ENCODE measurements at places on chromosomes 1 and 21. TPM values are rescaled to one million over a fixed set of nuclear protein-coding genes. Genes with fewer than 3 reads are reported as not detected.

GRCh38 chr1:14844923-14845617 lies 246.6 kb downstream of the KAZN start:
- no peak for DNase-seq

DNA sequence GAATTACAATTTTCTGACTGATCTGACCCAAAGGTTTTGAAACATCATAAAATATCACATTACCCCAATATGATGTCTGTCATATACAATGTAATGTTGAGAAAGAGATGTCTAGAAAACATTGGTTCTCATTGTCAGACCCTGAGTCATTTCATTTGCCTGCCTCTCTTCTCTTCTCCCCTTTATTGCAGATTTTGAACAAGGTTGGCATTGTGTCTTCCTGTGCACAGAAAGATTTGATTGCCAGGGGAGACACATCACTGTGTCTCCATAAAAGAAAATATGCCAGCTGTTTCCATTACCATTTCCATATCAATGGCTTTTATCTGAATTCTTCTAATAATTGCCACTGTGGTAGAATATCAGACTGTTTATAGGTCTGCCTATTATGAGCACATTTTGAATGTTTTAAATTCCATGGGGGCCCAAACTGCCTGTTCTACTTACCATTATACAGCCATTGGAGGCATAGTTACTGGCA lies 65.6 kb downstream of the IFI44 start:
- DNase-seq, result no peak

DNA sequence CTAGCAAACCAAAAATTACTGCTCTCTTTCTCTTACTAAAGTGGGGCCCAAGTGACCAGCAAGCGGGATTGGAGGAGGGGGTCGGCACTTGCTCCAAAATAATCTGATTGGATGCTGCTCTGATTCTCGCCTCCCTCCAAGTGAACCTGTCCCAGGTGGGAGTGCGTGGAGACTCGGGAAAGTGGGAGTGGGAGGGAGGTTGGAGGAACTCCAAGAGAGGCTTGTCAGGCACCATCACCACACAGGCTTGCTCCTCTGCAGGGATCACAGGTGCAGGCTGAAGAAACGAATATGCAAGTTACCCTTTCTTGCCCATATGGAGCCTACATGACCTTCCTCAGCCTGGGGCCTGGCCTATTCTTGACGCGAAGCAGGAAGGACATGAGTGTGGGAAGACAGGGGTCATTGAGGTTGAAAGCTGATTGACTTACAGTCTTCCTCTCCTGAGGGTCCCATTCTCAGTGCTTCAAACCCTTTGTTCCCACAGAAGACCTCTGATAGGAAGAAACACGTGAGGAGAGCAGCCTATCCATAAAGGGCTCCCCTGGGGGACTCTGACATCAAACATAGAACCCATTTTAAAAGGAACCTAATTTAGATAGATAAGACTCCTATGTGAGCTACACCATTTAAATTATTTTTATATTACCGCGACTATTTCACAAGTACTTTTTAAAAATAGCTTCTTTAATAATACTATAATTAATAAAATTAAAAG lies 14.2 kb downstream of the RGS8 start:
- no peak for DNase-seq

- no peak for DNase-seq
Measured at GRCh38 chr1:27994060-27994459, 34.3 kb downstream of the XKR8 start.

The POU3F1 gene
- polyA plus RNA-seq, result 0.65 TPM

The NBPF9 gene
- 35.6 TPM for polyA plus RNA-seq
